Stimulated activated CD4-positive, alpha-beta T cell treated with anti-CD3 and anti-CD28 coated beads, Interleukin-4, amount 100 ng/mL, for 24 hours (primary cell): ENCODE measurements at places on chromosomes 13 and 19.
A peak's percentile ranks its signal among the peaks of the same experiment; 100 is the strongest.

DNA sequence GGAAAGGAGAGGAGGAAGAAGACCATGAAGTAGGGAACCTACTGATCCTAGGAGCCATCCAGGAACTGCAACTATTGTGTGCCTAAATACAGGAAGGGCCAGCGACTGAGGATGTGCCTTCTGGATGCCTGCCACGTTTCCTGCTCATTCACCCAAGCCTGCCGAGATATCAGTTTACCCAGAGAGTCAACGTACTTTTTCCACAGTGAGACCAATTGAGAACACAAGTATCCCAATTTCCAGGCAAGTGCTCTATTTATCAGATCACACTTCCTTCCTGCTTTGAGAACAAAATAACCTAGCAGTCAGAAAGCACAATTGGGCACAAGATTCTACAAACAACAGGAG, 122.4 kb downstream of the AKAP11 start:
- DNase-seq, result no peak

DNA sequence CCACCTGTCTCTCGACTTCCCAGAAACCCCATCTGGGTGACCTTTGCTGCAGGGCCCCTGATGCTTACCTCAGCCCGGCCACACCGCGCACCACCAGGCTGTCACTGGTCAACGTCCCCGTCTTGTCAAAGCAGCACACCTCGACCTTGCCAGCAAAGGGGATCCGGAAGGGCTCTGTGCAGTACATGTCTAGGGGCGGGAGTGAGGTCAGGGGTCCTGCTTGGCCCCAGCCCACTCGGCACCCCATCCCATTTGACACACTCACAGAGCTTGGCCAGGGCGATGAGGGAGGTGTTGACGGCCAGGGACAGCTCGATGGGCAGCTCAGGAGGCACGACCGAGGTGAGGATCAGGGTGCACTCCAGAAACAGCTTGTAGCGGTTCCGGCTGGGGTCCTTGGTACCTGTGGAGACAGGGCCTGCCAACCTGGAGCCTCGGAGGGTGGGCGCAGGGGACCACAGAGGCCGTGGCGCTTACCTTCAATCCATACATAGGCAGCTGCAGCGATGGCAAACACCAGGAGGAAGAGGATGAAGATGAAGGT, 8.4 kb downstream of the ATP13A1 start:
- no peak for DNase-seq

GRCh38 chr19:38711726-38712153, 32.5 kb downstream of the CAPN12 start:
- no peak for DNase-seq

- DNase-seq, result no peak
Measured at GRCh38 chr19:35757231-35757748, 461 bp upstream of the HSPB6 start.

DNA sequence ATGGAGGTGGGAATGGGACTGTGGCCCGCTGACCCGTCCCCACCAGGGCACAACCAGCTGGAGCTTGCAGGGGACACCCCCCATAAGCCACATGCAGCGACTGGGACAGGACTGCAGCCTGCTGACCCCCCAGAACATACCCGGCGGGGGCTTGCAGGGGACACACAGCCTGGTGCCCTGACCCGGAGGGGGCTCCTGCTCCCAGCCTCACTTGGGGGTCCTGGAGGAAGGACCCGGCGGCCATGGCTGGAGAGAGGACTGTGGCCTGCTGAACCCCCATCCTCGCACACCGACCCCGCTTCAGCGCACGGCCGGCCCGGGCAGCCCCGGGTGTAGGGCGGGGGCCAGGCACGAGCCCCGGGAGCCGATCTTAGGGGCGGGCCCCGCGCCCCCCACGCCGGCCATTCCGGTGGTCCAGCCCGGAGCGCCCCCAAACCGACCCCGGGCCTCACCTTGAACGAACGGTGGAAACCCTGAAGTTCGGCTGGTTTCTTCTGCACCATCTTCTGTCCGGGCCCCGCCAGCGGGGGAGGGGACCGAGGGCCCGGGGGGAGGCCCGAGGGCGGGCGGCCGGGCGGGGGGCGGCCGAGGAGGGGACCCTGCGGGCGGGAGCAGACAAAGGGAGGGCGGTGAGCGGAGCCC, 574 bp downstream of the MKNK2 start:
- no peak for DNase-seq

- DNase-seq, result no peak
Measured at GRCh38 chr19:21101521-21102242, 19.7 kb downstream of the ZNF714 start.

- no peak for DNase-seq
Measured at GRCh38 chr19:4121815-4122214, 2.1 kb downstream of the MAP2K2 start.

DNA sequence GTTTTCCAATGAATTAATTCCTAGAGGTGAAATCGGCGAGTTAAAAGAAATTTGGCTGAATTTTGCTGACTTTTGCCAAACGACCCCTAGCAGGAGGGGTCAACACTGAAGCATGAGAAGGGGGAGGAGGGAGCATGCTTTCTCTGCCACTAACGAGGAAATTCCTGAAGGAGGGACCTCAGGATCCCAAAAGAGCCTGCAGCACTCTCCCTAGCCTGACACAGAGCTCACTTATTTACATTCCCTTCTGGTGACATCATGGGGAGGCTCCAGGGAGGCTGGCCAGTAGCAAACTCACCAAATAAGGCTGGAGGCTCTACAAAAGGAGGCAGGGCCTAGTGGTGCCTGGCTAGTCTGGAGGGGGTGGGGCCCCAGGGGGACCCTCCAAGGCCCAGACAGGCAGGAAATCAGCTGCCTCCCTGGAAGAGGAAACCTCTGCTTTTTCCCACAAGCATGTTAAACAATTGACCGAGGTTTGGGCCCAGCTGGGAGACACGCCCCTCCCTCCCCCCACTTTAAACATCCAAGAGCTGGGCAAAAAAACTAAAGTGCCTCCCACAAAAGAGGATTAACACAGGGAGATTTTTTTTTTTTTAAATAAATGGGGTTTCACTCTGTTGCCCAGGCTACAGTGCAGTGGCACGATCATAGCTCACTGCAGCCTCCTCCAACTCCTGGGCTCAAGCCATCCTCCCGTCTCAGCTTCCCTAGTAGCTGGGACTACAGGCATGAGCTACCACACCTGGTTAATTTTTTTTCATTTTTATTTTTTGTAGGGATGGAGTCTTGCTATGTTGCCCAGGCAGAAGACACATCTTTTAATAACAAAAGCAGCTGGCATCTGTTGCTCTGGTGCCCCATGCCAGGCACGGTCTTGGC, 2.1 kb downstream of the DAPK3 start:
- DNase-seq, result no peak

GRCh38 chr13:85597790-85598500, 201.3 kb downstream of the SLITRK6 start:
- no peak for DNase-seq

DNA sequence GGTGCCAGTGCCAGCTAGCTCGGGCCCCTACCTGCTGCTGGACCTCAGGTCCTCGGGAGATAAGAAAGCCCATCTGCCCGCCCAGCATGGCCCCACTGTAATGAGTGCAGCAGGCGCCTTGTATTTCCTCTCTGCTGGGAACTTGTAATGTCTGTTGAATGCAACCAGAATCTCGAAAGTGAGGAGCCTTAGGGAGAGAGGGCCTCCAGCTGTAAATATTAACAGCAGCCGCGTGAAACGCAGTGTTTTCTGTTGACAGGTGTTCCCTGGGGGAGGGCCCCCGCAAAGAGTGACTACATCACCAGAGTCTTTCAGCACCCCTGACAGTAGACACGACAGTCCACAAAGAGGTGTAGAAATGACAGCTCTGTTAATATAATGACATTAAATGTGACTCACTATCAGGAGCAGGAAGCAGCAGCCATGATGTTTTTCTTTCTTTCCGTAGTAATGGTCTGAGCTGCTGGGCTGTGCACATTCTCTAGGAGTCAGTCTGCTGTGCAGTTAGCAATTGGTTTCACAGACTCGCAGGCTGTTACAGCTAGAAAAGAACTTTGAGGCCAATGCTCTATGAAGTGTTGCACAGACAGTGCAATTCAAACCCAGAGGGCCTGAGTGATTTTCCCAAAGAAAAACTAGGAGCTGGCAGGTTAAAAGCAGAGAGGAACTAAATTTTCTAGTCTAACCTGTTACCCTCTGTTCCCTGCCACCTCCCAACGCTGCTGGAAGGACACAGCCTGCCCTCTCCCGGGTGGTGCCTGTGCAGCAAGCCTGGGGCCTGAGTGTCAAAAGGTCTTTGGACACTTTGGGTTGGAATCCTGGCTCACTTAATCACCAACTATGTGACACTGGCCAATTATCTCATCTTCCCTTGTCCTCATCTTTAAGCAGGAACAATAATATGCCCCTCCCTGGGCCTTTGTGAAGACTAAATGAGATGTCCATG, 58.6 kb upstream of the WASF3 start:
- DNase-seq, result no peak

DNA sequence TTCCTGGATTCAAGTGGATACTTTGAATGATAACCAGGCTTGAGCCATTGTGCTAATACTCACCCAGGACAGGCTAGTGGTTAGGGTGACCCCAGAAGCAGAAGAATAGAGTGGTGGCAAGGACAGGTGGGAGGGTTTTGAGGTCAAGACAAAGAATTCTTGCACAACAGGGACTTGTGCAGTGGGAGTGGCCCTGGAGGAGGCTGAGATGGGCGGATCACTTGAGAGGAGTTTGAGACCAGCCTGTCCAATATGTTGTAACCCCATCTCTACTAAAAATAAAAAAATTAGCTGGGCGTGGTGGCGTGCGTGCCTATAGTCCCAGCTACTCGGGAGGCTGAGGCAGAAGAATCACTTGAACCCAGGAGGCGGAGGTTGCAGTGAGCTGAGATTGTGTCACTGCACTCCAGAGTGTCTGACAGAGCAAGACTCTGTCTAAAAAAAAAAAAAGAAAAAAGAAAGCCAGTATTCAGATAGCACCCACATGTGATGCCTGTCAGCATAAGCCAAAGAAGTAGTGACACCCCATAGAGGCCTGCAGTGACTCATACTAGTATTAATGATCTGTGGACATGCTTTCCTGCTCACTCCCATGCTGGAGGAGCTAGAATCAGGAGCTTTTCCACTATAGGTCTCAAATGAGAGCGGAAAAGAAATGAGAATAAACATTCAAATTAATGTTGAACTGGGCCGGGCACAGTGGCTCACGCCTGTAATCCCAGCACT, 78.7 kb downstream of the RNF17 start:
- DNase-seq, result no peak

DNA sequence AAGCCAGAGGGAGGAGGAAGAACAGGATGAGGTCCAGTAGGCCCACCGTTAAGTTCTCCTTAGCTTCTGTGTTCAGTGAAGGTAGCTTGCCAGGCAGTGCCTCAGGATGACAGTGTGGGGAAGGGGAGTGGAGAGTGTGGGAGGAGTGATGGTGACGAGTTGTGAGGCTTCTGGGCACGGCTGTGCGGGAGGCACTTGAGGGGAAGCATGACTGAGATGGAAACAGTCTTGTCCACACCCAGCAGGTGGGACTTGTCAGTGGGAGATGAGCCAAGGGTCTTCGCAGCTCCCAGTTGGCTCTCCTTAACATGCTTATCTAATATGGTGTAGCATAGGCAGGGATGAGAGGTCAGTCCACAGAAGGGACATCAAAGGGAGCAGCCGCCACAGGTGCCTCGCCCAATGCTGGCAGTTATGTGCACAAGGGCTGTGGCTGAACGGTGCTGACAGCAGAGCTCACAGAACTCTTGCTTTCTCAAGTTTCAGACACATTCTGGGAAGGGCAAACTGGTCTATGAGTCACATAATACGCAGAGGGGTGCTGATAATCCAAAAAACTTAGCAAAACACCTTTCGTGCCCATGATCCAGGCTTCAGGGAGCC, 47.5 kb downstream of the OXGR1 start:
- no peak for DNase-seq

DNA sequence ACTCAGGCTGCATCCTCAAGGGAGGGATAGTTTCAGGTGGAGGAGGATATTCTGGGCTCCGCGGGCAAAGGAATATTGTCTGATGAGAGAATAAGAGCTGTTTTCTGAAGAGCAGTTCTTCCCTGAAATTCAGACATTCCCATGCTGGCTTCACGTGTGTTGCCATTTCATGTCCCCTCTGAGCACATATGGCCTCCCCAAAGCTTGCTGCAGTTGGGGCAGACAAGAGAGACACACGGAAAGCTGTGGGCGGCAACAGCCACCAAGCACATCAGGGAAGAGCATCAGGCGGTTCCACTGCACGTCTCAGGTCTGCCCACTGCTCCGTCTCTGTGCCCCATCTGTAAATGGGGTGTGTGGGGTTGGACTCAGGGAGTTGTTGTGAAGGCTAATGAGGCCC, 247.5 kb upstream of the TSHZ3 start:
- DNase-seq, result no peak

DNA sequence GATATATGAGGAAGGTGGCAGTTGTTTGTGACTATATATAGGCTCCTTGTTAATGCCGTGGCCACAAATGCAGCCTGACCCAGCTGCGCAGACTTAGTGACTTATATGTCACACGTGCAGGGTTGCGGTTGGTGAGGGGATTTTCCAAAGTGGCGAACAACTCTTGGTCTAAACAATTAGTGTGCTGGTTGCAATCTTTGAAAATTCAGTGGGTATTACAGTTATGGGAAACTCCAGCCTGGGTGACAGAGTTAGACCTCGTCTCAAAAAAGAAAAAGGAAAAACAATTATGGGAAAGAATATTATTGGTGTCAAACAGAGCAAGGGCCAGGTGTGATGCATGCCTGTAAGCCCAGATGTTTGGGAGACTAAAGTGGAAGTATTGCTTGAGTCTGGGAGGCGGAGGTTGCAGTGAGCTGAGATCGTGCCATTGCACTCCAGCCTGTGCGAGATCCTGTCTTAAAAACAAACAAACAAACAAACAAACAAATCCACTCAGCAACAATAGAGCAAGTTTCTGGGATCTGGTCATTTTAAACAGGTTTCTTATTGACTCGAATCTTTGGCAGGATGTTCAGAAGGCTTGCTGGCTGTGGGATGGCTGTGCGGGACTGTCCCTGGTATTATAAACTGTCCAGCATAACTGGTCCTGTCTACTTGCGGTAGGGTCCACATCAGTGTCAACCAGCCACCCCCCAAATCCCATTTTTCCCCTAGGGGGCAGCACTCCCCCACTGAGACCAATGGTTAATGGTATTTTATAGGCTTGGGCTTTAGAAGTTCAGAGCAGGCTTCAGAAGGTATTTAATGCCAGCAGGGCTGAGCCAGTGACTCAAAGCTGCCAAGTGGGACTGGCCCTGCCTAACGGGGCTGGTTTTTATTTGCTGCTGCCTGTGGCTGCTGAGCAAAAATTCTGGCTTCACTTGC, 15.4 kb downstream of the RELB start:
- DNase-seq, result peak; percentile 80
